CD4-positive, alpha-beta T cell (primary cell): ENCODE measurements at places on chromosomes 11 and 22. TPM values are rescaled to one million over a fixed set of nuclear protein-coding genes. Genes with fewer than 3 reads are reported as not detected.

DNA sequence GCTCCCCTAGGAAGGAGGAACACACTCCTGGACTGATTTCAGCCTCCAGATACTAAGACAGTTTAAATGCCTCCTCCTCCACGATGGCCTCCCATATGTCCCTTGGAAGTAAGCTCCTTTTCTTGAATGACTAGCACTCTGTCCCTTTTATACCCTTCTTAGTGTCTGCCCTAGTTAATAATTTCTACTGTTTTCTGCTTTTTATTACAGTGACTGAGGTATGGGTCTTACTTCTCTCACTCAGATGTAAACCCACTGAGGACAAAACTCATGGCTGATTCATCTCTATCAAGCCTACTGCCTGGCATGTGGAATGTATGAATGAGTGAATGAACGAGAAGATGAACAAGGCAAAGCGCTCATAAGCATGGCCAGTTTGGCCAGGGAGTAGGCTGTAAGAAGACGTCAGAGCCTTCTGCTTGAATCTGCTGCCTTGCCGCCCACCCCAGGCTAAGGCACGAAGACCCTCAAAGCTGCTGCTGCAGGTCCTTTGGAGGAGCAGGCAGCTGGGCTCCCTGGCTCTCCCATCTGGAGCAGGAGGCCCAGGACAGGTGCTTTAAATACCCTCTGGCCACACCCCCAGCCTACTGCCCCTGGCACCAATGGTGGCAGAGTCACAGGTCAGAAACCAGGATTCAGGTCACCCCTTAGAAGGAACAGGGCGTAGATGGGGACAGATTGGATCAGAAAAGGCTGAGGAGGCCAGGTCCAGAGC is 8.2 kb upstream of the PGA3 start:
- no peaks in the 10 kb centered on the region for H3K36me3 ChIP-seq
- no peaks in the 10 kb centered on the region for H3K27me3 ChIP-seq
- no peaks in the 10 kb centered on the region for H3K4me1 ChIP-seq
- no peak for DNase-seq
- no peak overlapping the region for H3K4me3 ChIP-seq

DNA sequence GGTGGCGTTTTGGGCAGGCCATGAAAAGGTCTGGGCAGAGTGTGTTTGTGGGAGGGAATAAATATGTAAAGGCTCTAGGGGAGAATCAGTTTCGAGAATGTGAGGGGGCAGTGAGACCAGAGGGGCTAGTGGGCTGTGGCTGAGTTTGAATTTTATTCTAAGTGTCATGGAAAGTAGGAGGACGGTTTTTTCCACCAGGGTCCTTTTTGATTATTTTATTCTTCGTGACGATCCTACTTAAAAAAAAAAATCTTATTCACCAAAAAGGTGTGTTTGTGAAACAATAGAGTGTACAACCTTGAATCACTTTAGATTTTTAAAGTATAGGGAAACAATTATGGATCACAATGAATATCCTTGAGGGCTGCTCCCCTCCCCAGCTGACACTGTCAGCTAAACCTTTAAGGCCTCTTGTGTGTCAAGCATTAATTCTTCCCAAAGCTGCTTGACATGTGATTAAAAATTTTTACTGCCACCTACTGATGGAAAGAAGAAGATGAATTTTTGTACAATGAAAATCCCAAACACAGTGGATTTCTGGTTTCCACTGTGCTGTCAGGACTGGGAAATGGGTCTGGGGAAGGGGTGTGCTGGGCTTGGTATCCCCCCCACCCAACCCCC is 107.5 kb upstream of the OR4B1 start:
- peak overlapping the region; percentile 45 for H3K4me3 ChIP-seq
- H3K27me3 ChIP-seq = no peaks in the 10 kb centered on the region

- no peak overlapping the region for H3K4me3 ChIP-seq
- H3K27ac ChIP-seq = no peak overlapping the region
- no peak for DNase-seq
- no peaks in the 10 kb centered on the region for H3K4me1 ChIP-seq
Observed at GRCh38 chr11:122322329-122322728, 206.3 kb upstream of the BLID start.

DNA sequence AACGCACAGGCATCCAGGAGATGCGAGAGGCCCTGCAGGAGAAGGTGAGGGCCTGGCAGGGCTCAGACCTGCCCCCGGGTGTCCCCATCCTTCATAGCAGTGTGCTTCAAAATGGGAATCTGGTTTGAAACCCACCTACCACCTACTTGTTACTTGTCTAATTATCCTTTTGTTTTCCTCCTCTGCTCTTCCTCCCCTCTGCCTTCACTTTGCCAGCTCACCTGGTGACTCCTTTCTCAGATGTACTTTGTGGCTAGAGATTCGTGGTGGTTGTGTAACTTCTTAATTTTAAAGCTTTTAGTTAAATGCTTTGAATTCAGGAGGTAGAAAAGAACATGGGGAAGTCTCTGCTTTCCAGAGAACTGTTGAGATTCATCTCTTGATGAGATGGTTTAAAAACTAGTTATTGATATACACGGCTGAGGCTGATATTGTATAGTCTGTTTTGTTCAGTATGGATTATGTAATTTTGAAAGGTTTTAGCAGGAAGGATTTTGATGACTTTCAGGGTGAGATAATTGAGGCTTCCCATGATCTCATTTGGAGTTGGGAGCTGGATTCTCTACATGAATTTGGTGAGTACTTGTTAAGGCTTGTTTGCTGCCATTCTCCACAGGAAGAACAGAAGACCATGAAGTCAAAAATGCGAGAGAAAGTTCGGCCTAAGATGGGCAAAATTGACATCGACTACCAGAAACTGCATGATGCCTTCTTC is 8.0 kb downstream of the SF3B2 start:
- H3K27ac ChIP-seq = no peak overlapping the region
- no peak overlapping the region for H3K4me3 ChIP-seq
- no peaks in the 10 kb centered on the region for H3K27me3 ChIP-seq
- peaks cover 5% of the 10 kb centered on the region for H3K4me1 ChIP-seq

DNA sequence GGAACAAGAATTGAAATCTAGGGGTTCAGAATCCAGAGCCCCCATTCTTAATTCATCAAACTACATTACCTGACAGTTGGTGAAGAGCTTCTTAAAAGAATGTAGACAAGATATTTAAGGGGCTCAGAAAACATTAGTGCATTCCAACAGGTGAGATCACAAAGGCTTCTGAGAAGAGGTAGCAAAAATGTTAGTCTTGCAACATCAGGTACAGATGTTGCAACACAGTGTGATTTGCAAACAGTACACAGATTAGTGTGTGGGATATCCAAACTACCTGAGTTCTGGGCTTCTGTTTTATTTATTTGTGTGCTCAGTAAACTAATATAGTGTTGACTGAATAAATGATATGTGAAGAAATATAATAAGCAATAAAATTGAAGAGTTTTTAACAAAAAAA is 11.8 kb downstream of the CASP4 start:
- H3K4me3 ChIP-seq = no peak overlapping the region
- H3K4me1 ChIP-seq = peaks cover 15% of the 10 kb centered on the region
- H3K27me3 ChIP-seq = no peaks in the 10 kb centered on the region

DNA sequence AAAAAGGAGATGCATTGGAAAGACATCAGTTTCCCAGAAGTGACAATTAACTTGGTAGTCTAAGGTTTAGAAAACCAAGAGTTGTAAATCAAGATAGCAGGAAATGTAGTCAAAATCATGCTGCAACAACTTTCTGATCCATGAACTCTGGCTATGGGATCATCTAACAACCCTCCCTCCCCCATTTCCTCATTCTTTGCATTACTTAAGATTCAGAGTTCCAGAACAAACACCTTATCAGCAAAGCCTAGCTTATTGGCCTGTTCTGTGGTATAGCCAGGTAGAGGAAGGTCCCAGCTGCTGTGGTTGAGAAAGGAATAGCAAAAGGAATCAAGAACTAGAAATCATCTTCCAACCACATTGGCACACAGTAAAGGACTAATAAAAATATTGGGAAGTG is 651.1 kb downstream of the METTL15 start:
- no peaks in the 10 kb centered on the region for H3K27me3 ChIP-seq
- no peak for DNase-seq
- no peak overlapping the region for H3K4me3 ChIP-seq
- no peak overlapping the region for H3K27ac ChIP-seq
- H3K36me3 ChIP-seq = no peaks in the 10 kb centered on the region

DNA sequence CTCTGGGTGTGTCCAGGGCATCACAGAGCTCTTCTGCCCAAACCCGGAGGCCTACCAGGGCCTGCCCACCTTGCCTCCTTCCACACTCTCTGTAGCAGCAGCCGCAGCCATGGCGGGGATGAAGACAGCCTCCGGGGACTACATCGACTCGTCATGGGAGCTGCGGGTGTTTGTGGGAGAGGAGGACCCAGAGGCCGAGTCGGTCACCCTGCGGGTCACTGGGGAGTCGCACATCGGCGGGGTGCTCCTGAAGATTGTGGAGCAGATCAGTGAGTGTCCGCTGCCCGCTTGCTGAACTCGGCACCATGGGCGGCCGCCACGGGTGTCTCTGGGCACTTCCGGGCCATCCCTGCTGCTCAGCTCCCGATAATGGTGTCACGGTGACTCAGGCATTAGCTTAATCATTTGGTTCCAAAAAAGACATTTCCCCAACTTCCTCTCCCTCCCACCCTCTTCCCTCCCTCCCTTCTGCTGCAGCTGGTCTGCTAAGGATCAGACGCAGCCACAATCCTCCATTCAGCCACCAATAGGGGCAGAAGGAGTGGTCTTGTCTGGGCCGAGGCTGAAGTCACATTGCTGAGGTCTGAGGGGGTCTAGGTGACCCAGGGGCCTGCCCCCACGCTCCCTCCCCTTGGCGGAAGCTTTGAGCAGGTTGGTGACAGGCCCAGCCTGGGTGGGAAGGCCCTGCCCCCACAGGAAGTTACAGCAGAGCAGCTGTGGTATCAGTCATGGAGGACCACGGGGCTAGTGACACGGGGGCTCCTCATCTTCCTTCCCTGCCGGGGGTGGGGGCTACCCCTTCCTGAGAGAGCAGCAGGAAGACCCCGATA is 950 bp downstream of the FERMT3 start:
- peak overlapping the region; percentile 90 for H3K27ac ChIP-seq
- peak; percentile 79 for DNase-seq
- H3K36me3 ChIP-seq = peaks cover 57% of the 10 kb centered on the region

DNA sequence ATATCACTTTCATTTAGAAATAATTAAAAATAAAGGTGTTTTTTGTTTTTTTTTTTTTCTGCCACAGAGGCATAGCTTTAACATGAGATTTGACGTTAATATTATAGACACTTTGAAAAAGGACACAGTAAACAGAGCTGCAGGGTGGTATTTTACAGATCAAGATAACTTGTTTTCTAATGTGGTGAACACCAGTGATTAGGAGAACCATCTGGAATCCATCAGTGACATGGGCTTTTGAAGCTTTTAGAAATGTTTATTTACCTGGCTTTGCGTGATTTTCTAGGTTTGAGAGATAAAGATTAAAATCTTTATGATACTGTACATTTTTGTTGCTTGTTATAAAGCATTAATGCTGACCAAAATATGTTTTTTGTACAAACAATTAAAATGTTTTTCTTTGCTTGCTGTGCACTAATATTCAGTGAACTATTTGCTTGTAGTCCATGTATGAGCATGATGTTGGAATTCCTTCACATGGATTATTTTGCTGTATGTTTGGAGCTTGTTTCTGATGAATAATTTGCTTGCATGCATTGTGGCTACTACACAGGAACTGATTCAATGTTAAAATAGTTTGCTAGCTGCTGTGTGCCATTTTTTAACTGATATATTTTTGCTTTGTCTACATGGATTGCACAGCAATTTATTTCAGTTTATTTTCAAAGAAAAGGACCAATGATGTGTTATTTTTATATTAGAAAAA is 352.1 kb upstream of the NARS2 start:
- no peaks in the 10 kb centered on the region for H3K36me3 ChIP-seq
- H3K4me1 ChIP-seq = no peaks in the 10 kb centered on the region
- no peaks in the 10 kb centered on the region for H3K27me3 ChIP-seq
- no peak overlapping the region for H3K4me3 ChIP-seq

GRCh38 chr22:47878460-47878859 is 1116.0 kb downstream of the TBC1D22A start:
- H3K36me3 ChIP-seq = no peaks in the 10 kb centered on the region
- H3K27ac ChIP-seq = no peak overlapping the region
- no peaks in the 10 kb centered on the region for H3K4me1 ChIP-seq
- DNase-seq = no peak

DNA sequence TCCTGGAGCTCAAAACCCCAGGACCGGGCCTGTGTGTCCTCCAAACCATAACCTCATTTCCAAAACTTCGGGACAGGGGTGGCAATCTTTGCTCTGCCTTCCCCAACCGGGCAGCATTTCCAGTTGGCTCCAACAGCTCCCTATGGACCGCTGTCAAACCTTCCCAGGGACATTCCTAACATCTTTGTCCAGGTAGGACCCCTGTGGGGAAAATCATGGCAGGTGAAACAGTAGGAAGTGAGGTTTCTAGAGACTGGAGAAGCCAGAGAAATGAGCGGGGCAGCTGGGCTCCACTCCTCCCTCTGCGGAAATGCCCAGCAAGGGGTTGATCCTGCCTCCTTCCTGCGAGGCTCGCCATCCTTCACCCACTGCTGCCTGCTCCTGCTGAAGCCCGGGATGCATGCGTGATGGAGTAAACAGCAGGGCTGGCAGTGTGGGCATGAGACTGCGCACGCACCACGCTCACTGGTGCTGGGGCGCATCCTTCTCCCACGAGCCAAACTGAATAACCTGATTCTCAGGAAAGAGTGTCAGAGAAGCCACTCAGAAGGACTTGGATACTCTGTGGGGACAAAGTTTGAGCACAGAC is 136.4 kb downstream of the BUD13 start:
- DNase-seq = no peak
- H3K4me1 ChIP-seq = no peaks in the 10 kb centered on the region
- no peak overlapping the region for H3K27ac ChIP-seq
- H3K4me3 ChIP-seq = no peak overlapping the region

GRCh38 chr11:102830001-102830727 is 13.2 kb downstream of the MMP3 start:
- DNase-seq = no peak
- H3K4me1 ChIP-seq = no peaks in the 10 kb centered on the region
- peaks cover 24% of the 10 kb centered on the region for H3K27me3 ChIP-seq
- H3K27ac ChIP-seq = no peak overlapping the region
- H3K36me3 ChIP-seq = no peaks in the 10 kb centered on the region

The GAL gene
- not detected for total RNA-seq

The SORL1 gene
- total RNA-seq = 235 TPM

The NXPE1 gene
- not detected for total RNA-seq

The KCNJ1 gene
- 0.22 TPM for total RNA-seq

The SNX15 gene
- total RNA-seq = 13.9 TPM

The ALKBH3 gene
- total RNA-seq = 16.7 TPM

The SEC14L3 gene
- total RNA-seq = not detected
